ENCODE measurements at places on chromosomes 3 and 15.

- DNase-seq = no peak
Measured at GRCh38 chr3:179837374-179837773, 184.5 kb downstream of the USP13 start.

- DNase-seq = peak; percentile 5
Measured at GRCh38 chr3:74642876-74643275, 28.4 kb upstream of the CNTN3 start.

DNA sequence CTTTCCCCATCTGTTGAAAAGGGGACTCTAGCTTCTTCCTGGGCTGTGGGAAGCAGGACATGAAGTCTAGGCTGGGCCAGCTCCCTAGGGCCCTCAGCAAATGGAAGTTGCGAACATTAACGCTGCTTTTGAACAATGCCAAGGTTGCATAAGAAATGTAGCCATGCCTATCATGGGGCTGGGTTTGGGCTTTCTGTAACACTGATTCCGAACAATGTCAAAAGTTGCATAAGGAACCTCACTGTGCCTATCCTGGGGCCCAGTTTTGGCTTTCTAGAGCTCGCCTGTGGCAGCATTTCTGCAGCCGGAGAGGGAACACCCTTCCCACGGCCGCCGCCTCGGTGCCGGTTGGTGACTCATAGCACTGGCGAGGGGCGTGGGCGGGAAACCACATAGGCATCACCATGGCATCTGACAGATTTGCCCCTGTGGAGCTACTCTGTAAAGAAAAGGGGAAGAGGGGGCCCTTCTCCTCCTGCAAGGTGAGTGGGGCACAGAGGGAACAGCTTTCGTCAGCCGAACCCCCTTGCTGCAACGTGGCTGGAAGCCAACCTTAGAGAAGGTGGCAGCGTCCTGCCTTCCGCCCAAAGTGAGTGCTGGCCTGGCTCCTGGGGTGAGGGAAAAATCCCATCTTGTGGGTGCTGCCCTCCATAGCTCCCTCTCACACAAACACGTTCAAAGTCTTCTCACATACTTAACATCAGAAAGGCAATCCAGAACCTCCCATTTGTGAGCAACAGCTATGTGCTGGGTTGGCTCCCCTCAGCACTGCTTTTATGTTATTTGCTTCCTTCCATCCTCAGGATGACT, 46.6 kb upstream of the ATP2B2 start:
- DNase-seq = peak; percentile 74

- DNase-seq = peak; percentile 97
Measured at GRCh38 chr3:194135806-194136518, at the start of gene HES1. TSS of gene HES1 (plus strand) at chr3:194136148. CDS start at chr3:194136381, 233 bp downstream.

GRCh38 chr3:73045391-73045790, 16.1 kb upstream of the EBLN2 start:
- no peak for DNase-seq

DNA sequence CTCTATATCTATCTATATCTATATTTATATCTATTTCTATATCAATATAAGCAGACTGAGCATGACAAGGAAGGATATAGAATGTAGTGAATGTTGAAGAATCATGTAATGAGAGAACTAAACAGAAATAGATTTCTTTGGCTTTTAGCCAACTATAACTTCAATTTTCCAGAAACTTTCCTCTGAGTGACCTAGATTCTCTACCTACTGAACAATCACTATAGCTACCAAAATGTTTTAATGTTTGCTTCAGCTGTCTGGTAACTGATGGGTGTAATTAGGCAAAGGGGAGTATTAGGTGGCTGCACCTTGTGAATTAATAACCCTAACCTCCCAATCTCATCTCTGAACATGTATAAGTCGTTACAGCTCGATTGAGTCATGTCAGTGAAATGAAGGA, 76.4 kb upstream of the ROBO1 start:
- no peak for DNase-seq

- DNase-seq = peak; percentile 81
Measured at GRCh38 chr3:72633121-72633520, 215.1 kb downstream of the SHQ1 start.

- DNase-seq = no peak
Measured at GRCh38 chr15:86799226-86799625, 719.6 kb downstream of the AGBL1 start.

- DNase-seq = peak; percentile 52
Measured at GRCh38 chr15:62066663-62067447, at the start of gene C2CD4A. TSS of gene C2CD4A (plus strand) at chr15:62066977. CDS start at chr15:62067614, 637 bp downstream.

DNA sequence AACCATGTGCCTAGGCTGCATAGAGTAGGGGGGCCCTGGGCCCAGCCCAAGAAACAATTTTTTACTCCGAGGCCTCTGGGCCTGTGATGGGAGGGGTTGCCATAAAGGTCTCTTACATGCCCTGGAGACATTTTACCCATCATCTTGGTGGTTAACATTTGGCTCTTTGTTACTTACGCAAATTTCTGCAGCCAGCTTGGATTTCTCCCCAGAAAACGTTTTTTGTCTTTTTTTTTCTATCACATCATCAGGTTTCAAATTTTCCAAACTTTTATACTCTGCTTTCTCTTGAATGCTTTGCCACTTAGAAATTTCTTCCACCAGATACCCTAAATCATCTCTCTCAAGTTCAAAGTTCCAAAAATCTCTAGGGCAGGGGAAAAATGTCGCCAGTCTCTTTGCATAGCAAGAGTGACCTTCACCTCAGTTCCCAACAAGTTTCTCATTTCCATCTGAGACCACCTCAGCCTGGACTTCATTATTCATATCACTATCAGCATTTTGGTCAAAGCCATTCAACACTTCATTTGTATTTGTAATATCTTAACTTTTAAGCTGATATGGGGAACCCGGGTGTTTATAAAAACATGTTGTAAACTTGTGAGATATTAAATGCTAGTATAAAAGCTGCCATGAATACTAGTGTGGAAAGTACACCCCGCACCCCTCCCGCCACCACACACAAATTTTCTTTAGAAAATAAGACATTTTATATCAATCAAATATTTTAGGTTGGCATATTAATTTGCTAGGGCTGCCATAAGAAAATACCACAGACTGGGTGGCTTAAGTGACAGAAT, 56.0 kb upstream of the PLSCR4 start:
- no peak for DNase-seq

GRCh38 chr3:171412473-171412872, 47.7 kb downstream of the TNIK start:
- DNase-seq = no peak

DNA sequence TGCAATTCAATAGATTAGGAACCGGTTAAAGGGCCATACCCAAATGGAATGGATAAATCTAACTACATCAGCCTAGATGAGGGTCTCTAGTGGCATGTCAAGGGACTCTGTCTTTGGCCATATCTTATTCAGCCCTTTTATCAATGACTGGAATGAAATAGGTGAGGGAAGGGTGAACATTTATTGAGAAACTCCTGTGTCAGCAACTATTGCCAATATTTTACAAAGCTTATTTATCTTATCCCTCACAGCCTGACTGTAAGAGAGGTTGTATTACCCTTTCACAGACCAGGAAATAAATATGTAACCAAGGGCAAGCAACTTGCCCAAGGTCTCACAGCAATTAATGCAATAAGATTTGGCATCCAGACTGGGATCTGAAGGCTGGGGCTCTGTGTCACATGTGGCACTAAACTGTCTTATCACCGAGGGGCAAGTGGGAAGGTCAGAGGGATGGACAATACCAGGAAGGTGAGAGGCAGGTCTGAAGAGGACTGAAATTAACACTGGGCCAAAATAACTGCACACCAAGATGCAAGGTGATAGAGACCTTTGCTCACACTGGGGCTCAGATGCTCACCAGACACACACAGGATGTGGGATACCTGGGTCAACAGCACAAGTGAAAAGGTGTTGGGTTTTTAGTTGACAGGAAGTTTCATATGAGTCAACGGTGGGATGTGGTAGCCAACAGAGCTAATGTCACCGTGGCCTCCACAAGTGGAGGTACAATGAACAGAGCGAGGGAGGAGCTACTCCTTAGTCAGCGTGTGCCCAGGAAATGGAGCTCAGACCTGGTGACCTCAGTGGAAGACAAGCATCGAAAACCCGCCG, 261.3 kb downstream of the RPLP1 start:
- DNase-seq = no peak

DNA sequence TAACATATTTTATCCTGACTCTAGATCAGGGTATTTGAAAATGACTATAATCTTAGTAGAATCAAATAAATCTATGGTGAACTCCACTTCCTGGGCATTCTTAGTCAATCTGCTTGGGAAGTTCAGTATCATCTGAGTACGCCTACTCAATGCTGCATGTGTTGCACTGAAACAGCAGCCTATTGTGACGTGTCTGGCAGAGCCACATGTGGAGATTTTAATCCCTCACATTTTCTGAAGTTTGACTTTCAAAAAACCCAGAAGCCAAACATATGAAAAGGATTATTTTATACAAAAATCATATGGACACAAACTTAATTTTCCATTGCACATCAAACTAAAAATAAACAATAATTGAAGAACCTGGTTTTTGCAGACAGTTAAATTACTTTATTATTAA, 798.3 kb downstream of the ROBO1 start:
- DNase-seq = no peak

- peak; percentile 42 for DNase-seq
Measured at GRCh38 chr15:25410649-25411048, 28.2 kb downstream of the UBE3A start.

DNA sequence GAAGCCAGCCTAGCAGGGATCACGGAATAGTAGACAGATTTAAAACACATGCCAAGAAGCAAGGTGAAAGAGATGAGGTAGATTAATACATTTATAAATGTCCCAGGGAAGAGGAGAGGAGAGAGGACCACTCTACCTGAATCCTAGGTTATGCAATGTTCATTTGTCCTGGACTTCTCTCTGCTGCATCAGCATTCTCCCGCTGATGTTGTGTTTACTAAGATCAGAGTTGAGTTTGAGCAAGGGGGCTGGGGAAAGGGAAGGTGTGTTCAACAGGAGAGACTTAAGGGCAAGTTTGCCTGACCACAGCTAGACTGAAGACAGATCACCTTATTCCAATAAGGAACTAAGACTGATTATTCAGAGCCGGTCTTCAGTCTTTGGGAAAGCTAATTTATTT, 1.1 kb upstream of the KPNA1 start:
- DNase-seq = no peak

- no peak for DNase-seq
Measured at GRCh38 chr3:8095724-8096123, 405.9 kb upstream of the LMCD1 start.

- DNase-seq = no peak
Measured at GRCh38 chr3:149291178-149291577, 42.3 kb downstream of the TM4SF18 start.

DNA sequence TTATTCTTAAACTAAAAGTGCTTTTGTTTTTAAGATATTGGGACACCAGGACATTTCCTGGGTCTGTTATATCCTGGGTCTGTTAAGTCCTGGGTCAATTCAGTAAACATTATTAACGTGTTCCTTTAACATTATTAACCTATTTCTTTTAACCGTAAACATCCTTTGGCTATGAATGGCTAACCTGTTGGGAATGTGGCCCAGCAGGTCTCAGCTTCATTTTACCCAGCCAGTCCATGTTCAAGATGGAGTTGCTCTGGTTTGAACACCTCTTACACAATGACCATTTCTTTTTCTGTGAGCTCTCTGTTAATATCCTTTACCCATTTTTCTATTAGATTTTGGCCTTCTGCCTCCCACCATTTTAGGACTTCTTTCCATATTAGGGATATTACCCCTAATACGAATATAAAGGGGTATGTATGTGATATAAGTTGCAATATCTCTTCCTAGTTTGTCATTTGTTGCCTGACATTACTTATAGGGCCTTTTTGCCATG, 88.9 kb upstream of the NEDD4 start:
- no peak for DNase-seq

- no peak for DNase-seq
Measured at GRCh38 chr3:69079269-69080159, 651 bp downstream of the UBA3 start.

DNA sequence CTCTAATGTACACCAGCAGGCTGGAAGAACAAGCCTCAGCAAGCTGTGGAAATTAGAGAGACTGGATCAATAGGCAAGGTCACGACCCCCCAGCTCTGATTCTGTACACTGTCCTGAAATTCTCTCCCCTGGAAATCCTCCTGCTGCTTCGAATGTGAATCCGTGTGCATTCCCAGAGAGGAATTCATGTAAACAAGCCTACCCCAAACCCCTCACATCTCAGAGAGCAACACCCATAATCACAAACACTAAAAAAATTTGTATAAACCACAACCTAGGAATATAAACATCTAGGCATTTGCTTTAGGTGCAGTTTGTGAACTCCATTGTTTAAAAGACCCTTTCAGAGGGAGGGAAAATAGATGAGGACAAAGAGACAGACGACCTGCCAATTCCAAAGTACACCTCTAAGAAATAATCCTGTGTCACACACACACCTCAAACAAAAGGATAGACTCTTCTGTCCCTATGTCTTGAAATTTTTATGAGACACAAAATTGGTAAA, 325.2 kb downstream of the WDR72 start:
- no peak for DNase-seq

- DNase-seq = no peak
Measured at GRCh38 chr3:79598594-79598993, 169.2 kb downstream of the ROBO1 start.

- no peak for DNase-seq
Measured at GRCh38 chr3:39317571-39318169, 11.8 kb upstream of the CCR8 start.

GRCh38 chr3:140766465-140766864, 88.6 kb downstream of the TRIM42 start:
- no peak for DNase-seq

- DNase-seq = no peak
Measured at GRCh38 chr3:180295811-180296210, 259.1 kb upstream of the PEX5L start.

DNA sequence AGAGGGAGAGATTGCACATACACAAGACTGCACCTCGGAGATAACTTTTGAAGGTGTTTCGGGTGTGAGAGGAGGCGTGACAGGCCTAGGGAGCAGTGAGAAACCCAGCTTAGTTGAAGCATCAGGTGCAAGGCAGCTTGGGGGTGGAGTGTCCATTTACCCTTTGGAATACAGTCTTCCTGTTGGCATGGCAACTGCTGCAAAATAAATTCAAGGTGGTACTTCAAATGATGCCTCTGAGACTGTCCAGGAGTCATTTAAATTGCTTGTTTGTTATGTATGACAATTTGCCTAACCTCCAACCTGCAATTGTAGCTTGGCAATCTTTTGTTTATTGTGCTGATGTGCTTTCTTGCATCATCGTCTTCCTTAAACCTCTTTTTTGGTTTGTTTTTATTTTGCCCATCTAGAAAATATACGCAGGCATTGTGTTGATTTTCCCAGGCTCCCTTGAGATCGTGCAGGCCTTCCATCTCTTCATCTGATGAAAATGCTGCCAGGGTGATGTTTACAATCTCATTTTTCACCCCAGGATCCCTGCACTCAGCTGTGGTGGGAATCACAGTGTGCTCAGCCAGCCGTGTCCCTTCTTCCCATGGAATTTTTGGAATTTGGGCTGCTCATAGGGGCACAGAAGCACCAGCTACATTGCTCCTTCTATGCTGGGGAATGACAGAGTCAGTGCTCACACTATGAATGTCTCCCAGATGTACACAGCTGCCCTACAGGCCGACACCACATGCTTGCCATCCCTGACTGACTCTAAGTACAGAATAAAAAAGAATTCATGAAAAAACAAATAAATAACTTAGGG, 583.1 kb upstream of the CFAP20DC start:
- DNase-seq = no peak

- DNase-seq = peak; percentile 40
Measured at GRCh38 chr3:48928679-48929078, 10.0 kb downstream of the ARIH2 start.

GRCh38 chr3:8584661-8585060, 59.9 kb downstream of the SSUH2 start:
- no peak for DNase-seq

All from EL (cell line).